ENCODE measurements at places on chromosomes 6 and 20.

GRCh38 chr6:148179786-148180185 lies 162.9 kb upstream of the SASH1 start:
- peak; percentile 53 for ATAC-seq

DNA sequence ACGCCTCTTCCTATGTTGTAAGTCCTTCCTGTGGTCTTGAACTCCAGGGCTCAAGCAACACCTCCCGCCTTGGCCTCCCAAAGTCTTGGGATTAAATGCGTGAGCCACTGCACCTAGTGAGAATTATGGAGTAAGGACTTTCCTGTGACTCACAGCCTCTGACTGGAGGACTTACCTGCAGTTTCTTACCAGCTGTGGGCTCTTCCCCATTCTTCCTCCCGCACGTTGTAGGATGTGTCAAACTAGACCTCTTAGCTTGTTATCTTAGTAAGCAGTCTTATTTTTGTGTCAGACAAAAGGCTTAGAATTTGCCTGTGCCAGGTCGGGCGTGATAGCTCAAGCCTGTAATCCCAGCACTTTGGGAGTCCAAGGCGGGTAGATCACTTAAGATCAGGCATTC lies 30.9 kb downstream of the BAK1 start:
- no peak for ATAC-seq

- no peak for ATAC-seq
These were observed 346.0 kb upstream of the KCNQ5 start for GRCh38 chr6:72275888-72276287.

GRCh38 chr6:6494677-6495076 lies 93.8 kb upstream of the LY86 start:
- ATAC-seq: no peak

GRCh38 chr6:41736186-41736733 lies 852 bp upstream of the TFEB start:
- no peak for ATAC-seq

- ATAC-seq: no peak
These were observed 596.1 kb upstream of the NRSN1 start for GRCh38 chr6:23529902-23530301.

DNA sequence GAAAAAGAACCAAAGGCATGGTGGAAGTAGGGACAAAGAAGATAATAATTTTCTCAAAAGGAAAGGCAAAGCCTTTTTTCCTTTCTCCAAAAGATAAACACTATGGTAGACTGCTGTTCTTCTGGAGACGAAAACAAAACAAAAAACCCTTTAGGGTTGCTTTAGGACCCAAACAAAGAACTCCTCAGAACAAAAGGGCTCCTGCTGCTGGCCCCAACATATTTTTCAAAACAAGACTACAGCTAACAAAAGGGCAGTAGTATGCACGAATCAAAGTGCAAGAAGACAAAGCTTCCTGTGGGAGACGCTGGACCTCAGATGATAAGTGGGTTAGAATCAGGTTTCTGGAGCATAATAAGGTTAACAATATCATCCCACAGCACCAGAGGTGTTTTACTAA lies 15.8 kb downstream of the NCOA5 start:
- ATAC-seq: no peak

DNA sequence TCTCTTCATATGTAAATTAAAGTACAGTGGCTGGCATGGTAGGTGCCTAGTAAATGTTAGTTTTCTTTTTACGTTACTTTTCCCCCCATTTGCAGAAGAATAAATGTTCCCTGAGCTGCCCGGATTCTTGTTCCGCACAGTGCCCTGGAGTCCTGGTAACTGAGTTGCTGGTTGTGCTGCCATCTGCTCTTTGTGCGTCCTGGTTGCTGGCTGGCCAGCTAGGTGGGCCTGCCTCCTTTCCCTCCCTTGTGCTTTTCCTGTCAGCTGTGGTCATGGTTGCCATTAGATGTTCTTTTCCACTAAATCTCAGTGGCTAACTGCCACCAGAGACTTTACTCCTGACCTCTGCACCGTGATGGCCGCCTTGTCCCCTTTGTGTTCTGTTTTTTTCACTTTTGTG lies 28.6 kb downstream of the CEP43 start:
- ATAC-seq: no peak

- peak; percentile 40 for ATAC-seq
These were observed at the start of gene TGIF2 for GRCh38 chr20:36573103-36573797. TSS of gene TGIF2 (plus strand) at chr20:36573597. CDS start at chr20:36578775, 5,178 bp downstream.

GRCh38 chr20:43603124-43603523 lies 12.4 kb downstream of the IFT52 start:
- ATAC-seq: no peak

GRCh38 chr6:43185391-43185985 lies 3.5 kb downstream of the CUL9 start:
- no peak for ATAC-seq

GRCh38 chr6:16108419-16108818 lies 20.5 kb upstream of the MYLIP start:
- no peak for ATAC-seq

- ATAC-seq: peak; percentile 21
These were observed 45.8 kb downstream of the AGPAT4 start for GRCh38 chr6:161228096-161228495.

GRCh38 chr6:27502508-27503435 lies 29.9 kb upstream of the ZNF184 start:
- ATAC-seq: peak; percentile 77

DNA sequence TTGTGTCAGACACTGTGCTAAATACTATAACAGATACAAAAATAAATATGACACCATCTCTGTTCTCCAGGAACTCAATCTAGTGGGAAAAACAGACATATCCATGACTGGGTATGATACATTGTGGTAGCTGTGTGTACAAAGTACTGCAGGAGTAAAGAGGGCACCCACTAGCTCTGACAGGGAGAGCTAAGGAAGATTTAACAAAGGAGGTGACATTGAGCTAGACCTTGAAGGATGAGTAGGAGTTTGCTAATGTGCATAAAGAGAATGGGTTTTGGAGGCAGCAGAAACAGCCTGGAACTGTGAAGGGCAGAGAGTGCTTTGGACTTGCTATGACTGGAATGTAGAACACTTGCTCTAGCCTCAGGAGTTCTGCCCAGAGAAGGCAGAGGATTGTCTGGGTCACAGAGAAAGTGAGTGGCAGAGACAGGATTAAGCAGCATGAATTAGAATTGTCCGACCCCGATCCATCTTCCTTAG lies 14.4 kb downstream of the MMP24 start:
- ATAC-seq: no peak

DNA sequence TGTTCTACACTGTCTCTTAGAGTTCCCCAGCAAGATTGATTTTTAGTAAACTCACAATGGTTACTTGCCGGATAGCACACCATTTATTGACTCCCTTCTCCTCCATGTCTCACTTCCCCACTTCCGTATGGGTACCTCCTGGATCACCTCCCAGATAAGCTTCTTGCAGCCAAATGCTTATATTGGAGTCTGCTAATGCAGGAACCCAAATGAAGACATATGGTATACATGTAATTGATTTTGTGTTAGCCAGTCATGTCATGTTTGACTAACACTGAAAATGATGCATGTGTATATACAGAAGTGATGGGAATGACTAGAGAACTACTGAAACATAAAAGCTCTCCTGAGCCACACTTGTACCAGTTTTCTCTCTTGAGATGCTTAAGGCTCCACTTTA lies 46.1 kb upstream of the TMX4 start:
- no peak for ATAC-seq

DNA sequence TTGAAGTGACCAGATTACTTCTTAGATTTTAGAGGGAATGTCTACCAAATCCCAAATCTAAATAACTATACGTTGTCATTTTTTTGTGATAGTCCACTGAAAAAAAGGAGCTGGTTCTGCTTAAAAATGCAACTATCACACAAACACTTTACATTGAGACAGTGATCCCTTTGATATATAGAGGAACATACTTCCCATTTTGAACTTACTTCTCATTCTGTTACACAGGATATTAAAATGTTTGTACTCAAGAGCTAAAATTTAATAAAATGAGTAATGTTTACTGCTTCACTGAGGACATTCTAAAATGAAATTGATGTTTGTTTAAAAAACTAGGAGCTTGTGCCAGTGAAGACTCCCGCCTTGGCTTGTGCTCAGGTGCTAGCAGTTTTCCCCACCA lies 174.1 kb downstream of the CARMIL1 start:
- no peak for ATAC-seq

DNA sequence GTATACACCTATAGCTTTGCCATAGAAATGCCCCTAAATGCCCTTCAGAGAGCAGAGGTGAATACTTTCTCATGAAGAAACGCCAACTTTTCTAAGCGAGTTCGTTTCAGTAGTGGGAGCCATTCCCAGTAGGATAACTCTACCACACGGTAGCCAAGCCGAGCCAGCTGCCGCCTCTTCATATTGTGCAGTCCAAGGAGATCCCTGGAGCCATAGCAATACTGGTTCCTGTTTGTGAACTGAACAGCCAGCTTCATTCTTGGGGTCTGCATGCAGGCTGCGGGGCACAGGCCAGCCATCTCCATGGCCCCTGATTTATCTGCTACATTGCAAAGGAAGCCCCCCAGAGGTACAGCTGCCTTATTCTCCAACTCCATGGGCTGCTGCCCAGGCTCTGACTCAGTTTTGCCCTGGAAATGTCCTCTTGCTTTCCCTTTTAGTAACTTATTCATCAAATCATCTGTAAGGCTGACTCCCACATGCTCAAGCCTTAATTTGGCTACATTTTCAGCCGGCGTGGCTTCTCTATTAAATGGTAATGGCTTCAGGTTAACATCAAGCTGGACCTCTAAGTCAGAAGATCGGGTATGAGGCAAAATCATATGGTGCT lies 12.8 kb downstream of the FASTKD5 start:
- no peak for ATAC-seq

DNA sequence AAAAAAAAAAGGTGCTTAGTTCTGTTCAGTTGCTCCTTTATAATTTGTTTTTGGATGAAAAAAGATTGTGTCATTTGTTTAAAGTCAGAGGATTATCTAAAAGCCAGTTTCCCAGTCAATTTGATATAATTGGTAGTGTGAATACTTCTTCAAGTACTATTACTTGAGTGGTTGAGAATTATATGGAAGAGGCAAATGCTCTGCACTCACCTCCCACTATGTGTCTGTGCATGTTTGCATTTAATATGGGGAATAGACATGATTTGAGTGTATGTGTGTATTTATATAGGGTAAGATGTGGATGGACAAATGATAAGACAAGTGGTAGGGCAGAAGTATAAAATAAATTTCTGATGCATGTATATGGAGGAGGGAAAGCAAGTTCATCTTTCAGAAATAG lies 15.8 kb downstream of the GJA1 start:
- ATAC-seq: no peak

GRCh38 chr6:128150376-128150775 lies 249.5 kb upstream of the THEMIS start:
- no peak for ATAC-seq

DNA sequence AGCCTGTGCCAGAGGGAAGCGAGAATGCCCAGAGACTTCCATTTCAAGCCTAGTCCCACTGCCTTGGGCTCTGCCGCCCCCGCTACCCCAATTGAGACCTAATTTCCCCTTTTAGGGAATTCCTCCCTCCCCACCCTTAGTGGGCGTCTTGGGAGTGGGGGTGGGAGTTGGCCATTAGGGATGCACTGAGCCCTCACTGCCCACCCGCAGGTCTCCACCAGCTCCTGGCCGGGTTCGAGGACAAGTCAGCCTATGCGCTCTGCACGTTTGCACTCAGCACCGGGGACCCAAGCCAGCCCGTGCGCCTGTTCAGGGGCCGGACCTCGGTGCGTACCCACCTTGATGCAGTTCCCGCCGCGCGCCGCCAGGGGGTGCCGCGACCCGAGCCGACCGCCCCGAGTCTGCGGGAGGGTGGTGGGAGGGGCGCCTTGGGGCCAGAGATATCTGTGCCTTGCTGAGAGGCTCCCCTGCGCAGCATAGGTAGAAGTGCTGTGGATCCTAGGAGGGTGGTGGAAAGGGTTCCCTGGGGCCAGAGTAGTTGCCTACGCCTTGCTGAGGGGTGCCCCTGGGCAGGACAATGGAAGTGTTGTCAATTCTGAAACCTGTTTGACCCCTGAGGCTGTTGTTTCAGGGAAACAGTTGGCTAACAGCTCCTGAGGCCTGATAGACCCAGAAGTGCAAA lies 9.2 kb downstream of the ITPA start:
- peak; percentile 95 for ATAC-seq

DNA sequence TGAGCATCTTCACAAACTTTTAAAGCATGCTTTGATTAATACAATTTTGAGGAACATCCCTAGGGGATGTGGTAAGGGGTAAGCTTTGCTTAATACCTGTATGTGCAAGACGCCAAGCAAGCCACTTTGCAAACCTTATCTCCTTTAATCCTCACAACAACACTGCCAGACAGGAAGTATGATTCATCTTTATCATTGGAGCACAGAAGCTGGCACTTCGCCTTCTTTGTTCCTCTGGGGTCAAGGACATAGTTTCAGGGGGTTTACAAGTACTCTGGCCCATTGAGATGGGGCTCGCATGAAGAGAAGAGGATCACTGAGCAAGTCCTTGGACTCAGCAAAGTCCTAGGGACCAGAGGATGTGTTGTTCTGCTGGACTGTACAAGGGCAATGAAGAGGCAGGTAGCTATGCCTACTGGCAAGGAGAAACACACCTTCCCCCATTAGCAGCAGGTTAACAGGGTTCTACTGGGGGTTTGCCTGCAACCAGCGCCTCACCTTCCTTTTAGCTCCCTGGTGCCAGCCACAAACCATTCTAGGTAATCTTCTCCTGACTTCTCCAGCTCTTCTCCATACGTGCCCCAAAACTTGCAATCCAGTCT lies 8.8 kb downstream of the TMEM244 start:
- peak; percentile 47 for ATAC-seq

- no peak for ATAC-seq
These were observed 5.2 kb downstream of the NAPB start for GRCh38 chr20:23415959-23416583.

DNA sequence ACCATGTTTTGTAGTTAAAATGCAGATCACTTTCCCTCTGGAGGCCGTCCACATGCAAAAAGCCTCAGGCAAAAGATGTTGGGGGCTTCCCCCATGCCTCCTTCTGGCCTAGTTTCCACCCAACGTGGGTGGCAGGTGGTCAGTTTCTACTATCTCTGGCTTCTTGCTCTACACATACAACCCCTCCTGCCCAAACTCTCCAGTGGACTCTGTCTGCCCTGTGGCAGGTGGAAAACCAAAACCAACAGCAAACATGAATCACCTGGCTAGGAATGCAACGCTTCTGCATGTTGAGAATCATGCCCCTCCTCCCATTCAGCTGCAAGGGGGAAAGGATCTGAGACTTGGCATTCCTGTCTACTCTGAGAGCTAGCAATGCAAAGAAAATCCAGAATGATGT lies 94.8 kb downstream of the MBOAT1 start:
- ATAC-seq: no peak

DNA sequence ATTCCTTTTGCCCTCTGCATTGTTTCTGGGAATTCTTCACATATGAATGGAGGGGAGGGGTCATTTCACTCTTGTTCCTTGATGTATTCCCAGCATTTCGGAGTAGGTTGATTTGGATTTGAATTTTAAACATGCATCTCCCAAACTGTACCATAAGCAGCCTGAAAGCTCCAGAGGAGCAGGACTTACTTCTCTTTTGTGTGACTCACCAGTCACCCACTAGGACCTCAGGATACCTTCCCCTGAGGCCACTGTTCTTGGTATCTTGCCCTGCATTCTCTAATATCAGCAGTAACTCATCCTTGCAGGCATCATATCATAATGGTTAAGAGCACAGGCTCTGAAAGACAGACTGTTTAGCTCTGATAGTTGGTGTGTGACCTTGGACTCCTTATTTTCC lies 703 bp downstream of the MRPL2 start:
- no peak for ATAC-seq
